ENCODE measurements at places on chromosomes 5 and 9.
A peak's percentile ranks its signal among the peaks of the same experiment; 100 is the strongest.

DNA sequence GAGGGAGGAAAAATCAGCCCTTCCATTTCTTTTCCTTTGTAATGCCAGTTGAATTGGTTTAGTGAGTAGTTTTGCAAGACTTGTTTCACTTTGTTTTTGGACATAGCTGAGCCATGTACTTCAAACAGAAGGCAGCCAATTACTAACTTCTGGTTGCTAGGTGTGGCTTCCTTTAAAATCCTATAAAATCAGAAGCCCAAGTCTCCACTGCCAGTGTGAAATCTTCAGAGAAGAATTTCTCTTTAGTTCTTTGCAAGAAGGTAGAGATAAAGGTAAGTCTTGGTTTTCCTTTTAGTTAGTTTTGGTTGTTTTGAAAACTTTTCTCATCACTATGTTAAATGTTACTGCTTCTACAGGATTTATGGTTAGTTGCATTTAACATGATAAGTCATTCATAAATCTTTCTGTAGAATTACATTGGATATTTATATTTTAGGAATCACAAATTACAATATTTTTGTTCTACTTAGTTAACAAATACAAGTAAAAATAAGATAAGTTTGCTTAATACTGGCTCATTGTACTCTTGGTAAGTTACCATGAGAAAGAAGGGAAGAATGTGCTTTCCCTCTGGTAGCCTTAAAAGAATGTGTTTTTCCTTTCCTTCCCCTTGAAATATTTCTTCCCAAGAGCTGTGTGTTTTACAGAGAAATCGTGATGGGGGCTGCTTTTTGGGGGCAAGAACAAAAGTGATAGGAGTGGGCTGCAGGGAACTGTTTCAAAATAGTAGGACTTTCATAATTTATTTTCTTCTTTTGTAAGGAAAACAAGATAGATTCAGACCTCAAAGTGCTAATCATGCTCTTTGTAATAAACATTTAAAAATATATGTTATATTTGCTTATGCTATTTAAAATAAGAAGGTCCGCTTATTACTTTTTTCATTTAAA lies at the start of gene ANXA1:
Gene ANXA1 (plus strand): TSS at position 213 of the 890 bp plus-strand sequence. CDS start 6,671 bp downstream, outside the sequence.
- DNase-seq: no peak

DNA sequence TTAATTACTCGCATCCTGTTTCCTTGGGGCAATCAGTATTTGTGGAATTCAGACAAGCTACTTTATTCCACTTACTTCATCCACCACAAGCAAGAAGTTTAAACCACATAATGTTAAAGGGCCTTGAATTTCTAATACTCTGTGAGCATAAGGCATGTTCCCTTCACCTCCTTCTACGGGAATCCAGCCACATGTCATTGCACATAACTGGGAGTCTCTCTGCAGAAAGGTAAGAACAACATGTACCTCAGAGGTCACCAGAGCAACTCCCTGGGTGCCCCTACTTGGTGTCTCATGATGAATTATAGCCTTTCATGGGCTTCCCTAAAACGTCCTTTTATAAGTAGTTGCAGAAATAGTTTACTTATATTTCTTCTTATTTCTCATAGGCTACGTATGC lies 553.2 kb downstream of the DTWD2 start:
- no peak for DNase-seq

DNA sequence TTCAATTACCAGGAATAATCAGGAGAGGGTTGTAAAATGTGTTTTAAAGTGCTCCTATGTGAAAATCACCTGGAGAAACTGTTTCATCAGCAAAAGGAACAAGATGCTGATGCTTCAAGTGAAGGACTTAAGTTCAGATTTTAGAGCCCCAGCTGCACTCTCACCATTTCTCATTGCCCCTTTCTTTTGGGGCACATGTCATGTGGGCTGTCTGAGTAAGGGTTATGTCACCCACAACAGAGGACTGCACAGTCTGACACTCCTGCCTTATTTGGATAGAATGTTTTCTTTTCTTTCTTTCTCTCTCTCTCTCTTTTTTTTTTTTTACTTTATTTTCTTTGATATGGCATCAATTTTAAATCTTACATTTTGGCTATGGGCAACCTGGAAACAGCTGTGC lies 204.1 kb upstream of the EFNA5 start:
- DNase-seq: no peak

DNA sequence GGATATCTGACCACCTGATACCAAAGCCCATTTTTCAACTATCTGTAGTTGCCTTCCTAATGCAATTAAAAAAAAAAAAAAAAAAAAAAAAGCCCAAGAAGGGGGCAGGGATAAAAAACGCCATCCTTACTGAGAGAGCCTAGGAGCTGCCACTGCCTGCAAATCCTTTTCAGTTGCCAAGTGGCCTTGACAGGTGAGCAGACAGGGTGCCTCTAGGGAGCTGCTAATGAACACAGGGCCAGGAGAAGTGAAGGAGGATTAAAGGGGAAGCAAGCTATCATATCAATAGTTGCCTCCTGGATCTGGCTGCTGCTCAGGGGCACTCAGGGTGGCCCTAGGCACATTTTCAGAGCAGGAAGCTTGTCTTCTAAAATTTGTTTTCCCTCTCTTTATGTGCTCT lies 547.4 kb downstream of the TLE1 start:
- DNase-seq: no peak

DNA sequence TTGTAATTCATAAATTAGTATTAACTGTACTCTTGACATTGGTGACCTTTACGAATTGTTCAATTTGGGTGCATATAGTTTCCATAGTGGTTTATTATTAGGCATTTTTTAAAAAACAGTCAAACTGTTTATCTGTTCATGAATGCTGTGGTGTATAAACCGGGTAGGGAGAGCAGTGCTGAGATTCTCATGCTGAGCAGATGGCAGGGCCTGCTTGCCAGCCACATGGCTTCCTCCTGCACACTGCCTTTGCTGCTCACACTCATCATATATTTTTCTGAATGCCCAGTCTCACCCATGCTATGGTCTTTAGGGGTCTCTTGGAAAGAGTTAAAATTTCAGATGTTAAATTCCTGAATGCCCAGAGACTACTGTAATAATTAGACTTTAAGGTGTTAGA lies 40.8 kb downstream of the NNT start:
- DNase-seq: no peak

DNA sequence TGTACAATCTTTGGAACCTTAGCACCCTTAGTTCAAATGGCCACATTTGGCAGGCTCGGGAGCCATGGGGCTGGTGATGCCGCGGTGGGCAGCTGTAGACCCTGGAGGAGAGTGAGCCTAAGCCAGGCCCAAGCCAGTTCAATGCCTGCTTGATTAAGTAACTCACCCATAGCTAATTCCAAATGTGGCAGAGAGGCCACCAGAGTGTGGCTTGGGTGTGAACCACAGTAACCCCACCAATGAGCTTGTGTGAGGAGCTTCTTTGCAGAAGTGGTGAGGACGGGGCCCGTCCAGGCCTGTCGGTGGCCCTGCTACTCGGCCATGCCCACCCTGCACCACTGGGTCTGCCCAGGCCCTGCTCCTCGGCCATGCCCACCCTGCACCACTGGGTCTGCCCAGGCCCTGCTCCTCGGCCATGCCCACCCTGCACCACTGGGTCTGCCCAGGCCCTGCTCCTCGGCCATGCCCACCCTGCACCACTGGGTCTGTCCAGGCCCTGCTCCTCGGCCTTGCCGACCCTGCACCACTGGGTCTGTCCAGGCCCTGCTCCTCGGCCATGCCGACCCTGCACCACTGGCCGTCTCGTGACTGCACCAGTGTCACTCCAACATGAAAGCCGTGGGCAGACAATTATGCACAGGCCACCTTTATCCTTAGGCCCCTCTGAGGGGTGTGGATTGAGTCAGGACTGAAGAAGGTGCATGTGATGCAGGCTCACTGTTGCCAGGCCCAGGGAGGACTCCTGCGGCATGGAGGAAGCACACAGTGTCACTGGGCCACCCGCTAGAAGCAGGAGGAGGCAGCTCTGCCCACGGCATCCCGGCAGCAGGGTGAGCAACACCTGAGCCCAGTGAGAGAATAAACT lies 75.4 kb downstream of the MRPL36 start:
- DNase-seq: no peak

GRCh38 chr5:102865510-102866236 lies 110.6 kb downstream of the PAM start:
- peak; percentile 4 for DNase-seq

- DNase-seq: no peak
Measured at GRCh38 chr5:80070338-80071056, 35.3 kb downstream of the THBS4 start.

GRCh38 chr5:1521671-1522600 lies 1.8 kb downstream of the LPCAT1 start:
- no peak for DNase-seq

- DNase-seq: no peak
Measured at GRCh38 chr5:150304481-150305081, 1.9 kb upstream of the ARSI start.

- DNase-seq: no peak
Measured at GRCh38 chr5:87252283-87252605, 15.4 kb upstream of the RASA1 start.

DNA sequence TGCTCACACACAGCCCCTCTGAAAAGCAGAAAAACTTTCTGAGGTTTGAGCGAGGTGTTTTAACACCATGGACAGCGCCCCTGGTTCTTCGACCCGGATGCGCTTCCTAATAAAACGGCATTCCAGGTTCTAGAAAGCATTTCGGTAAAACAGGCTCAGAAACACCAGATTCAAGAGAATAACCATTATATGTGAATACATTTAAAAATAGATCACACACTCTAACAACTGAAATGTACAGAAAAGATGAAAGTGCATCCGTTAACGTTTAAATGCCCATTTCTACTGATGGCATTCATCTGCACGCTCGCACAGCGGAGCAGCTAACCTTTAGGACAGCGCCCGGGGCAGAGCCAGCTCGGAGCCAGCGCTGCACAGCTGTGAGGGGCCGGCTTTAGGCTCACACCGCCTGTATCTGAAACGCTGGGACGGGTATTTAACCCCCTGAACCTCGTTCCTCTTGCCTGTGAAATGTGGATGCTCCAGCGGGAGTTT lies 26.3 kb upstream of the TENT4A start:
- no peak for DNase-seq

DNA sequence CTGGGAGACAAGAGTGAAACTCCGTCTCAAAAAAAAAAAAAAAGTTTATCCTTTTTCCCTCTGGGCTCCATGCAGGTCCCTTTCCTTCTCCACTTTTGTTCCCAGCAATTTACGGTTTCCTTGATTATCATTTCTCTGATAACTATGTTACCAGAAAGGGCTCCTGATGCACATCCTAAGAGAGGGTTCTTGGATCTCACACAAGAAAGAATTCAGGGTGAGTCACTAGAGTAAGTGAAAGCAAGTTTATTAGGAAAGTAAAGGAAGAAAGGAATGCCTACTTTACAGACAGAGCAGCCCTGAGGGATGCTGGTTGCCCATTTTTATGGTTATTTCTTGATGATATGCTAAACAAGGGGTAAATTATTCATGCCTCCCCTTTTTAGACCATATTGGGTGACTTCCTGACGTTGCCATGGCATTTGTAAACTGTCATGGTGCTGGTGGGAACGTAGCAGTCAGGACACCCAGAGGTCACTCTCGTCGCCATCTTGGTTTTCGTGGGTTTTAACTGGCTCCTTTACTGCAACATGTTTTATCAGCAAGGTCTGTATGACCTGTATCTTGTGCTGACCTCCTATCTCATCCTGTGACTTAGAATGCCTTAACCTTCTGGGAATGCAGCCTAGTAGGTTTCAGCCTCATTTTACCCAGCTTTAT lies 13.5 kb upstream of the MELK start:
- no peak for DNase-seq

GRCh38 chr5:181192337-181193046 lies 12.5 kb downstream of the TRIM7 start:
- no peak for DNase-seq

DNA sequence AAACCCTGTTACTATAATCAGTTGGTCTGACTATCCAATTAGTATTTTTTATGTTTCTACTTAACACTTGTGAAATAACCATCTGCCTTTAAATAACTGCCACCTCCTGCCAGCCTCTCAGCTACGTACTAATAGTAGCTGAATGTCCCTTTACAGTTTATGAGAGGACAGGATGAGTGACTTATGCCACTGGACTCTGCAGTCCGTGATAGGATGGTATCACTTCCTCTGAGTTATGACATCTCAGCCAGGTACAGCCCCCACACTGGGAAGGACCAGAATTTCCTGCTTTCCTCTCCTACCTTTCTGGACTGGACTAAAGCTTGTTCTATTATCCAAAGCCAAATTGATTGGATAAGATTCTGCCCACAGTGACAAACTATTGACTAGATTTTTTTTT lies 102.9 kb downstream of the ZFAND5 start:
- DNase-seq: no peak

- no peak for DNase-seq
Measured at GRCh38 chr5:141121985-141122384, 367 bp downstream of the PCDHB4 start.

All from NCI-H1105 (cell line).